ENCODE measurements at places on chromosomes 12 and 14.

- no peak for DNase-seq
These were observed 216.2 kb upstream of the PLEKHG7 start for GRCh38 chr12:92486443-92487137.

- no peak for DNase-seq
These were observed 11.9 kb downstream of the RHOF start for GRCh38 chr12:121781484-121781997.

- DNase-seq = no peak
These were observed 86.3 kb downstream of the VWF start for GRCh38 chr12:6038160-6038559.

- no peak for DNase-seq
These were observed 30.8 kb downstream of the IFNG-AS1 start for GRCh38 chr12:68020049-68020448.

GRCh38 chr12:117975006-117975405 is 6.2 kb upstream of the KSR2 start:
- no peak for DNase-seq

DNA sequence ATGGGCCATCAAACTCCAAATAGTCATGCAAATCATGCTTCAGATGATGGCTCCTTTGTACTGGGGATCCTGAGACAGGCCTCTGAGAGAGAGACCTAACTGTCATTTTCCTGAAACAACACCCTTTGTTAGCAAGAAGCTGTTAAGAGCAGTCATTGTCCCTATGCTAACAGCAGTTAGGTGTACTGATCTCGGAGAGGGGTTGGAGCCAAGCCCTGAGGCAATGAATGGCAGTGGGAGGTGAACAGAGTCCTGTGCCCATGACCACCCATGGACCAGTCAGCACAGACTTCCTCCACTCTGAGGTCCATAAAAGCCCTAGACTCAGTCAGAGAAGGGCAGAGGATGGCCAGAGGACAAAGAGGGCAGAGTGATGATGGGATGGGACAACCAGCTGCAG is 747.6 kb upstream of the LRFN5 start:
- DNase-seq = no peak

DNA sequence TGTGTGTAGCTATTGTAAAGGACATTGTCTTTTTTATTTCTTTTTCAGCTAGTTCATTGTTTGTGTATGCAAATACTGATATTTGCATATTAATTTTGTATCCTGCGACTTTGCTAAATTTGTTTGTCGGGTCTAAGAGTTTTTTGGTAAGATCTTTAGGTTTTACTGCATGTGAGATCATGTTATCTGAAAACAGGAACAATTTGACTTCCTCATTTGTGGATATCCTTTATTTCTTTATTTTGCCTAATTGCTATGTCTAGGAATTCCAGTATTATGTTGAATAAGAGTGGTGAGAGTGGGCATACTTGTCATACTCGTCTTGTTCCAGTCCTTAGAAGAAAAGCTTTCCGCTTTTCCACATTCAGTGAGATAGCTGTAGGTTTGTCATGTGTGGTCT is 28.8 kb downstream of the SIX4 start:
- DNase-seq = no peak

DNA sequence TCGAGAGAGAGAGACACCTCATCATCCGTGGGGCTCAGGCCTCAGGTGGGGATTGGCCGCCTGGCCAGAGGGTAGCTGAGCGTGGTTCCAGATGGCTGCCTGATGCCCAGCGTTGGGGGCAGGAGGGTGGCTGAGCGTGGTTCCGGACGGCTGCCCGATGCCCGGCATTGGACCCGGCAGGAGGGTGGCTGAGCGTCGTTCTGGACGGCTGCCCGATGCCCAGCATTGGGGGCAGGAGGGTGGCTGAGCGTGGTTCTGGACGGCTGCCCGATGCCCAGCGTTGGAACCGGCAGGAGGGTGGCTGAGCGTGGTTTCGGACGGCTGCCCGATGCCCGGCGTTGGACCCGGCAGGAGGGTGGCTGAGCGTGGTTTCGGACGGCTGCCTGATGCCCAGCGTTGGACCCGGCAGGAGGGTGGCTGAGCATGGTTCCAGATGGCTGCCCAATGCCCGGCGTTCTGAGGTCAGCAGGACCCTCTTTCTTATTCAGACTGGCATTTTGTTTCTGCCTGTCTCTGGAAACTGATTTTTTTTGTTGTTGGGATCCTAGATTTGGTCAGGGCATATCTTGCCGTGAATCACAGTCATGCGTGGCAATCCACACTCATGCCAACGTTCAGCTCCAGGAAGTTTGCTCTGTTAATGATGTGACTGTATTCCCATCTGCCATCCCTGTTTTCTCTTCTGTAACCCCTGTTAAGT is 40.7 kb downstream of the GALNT9 start:
- DNase-seq = no peak

- DNase-seq = no peak
These were observed 298.8 kb upstream of the TBX3 start for GRCh38 chr12:114982760-114983159.

- DNase-seq = no peak
These were observed 43.5 kb downstream of the TMX1 start for GRCh38 chr14:51283402-51284085.

DNA sequence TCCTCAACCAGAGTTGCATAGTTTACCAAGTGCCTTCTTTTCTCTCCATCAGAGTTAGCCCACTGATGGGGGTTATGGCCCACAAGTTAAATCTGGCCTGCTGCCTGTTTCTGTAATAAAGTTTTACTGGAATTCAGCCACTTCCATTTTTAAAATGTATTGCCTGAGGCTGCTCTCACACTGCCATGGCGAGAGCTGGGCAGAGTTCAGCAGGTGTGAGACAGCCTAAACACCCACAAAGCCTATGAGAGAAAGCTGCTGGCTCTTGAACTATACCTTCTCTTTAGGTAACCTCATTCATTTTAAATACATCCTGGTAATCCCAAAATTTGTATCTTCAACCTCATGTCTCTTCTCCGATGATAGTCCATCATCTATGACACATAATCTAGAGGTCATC is 86.1 kb downstream of the BCL2L14 start:
- no peak for DNase-seq

- DNase-seq = no peak
These were observed 614 bp upstream of the NACA start for GRCh38 chr12:56725723-56726102.

DNA sequence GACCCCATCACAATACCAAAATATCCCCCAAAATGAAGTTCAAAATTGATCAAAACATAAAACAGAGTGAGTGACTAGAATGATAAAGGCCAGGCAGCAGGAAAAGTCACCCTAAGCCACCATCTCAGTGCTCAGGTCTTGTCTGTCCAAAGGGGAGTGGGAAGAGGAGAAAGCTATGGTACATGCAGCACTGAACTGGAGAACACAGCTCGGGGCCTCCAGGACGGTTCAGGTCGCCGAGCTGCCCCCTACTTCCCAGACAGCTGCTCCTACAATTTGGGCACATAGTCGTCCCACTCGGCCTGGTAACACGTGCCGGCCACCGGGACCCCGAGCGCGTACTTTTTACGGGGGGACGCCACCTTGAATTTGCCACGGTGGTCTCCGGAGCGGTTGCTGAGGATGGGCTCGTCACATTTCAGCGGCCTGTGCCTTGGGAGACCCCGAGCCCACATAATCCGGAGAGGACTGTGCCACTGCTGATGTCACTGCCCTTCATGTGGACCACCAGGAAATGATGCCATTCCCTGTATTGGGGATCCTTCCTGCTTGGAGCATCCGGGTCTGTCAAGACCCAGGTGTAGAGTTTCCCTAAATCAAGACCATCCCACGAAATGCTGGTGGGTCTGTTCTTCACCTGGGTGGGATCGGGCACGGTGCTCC is 31.6 kb downstream of the AK7 start:
- DNase-seq = no peak

DNA sequence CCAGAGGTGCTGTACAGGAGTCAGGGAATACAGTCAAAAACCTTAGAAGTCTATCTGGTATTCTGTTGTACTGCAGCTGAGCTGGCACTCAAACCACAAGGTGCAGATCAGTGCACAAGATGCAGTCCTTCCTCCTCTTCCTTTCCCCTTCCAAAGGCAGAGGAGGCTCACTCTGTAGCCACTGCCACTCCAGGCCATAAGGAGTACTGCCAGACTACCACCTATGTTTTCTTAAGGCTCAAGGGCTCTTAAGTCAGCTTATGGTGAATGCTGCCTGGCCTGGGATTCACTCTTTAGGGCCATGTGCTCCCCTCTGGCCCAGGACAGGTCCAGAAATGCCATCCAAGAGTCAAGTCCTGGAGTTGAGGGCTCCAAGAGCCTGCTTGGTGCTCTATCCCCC is 200.3 kb downstream of the CRADD start:
- no peak for DNase-seq

DNA sequence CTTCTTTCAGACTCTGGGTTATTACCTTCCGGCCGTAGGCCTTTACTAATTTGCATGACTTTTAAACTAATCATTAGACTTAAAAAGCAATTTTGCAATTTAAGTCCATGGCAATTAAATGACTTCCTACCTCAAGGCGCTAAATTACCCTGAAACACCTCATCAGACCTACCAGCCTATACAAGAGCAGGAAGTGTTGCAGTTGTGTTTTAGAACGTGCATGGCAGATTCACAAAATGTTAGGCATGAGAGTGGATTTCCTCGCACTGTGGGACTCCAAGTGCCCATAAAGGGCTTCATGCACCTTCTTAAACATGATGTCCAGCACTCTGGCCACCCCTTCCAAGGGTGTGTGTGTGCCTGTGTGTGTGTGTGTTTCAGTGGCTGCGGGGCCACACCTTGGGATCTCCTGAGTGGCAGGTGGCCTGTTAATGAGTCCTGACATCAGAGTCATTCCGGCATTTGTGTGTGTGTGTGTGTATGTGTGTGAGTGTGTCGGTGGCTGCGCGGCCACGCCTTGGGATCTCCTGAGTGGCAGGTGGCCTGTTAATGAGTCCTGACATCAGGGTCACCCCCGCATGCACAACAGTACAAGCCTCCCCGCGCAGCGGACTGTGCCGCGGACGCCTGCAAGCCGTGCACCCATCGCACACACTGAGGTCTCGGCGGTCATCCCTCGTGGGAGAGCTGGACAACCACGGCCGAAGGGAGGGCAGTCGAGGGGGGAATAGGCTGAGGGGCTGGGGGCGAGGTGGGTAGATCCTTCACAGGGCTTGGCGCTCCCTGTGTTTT is 900 bp downstream of the C2CD5 start:
- peak; percentile 10 for DNase-seq

DNA sequence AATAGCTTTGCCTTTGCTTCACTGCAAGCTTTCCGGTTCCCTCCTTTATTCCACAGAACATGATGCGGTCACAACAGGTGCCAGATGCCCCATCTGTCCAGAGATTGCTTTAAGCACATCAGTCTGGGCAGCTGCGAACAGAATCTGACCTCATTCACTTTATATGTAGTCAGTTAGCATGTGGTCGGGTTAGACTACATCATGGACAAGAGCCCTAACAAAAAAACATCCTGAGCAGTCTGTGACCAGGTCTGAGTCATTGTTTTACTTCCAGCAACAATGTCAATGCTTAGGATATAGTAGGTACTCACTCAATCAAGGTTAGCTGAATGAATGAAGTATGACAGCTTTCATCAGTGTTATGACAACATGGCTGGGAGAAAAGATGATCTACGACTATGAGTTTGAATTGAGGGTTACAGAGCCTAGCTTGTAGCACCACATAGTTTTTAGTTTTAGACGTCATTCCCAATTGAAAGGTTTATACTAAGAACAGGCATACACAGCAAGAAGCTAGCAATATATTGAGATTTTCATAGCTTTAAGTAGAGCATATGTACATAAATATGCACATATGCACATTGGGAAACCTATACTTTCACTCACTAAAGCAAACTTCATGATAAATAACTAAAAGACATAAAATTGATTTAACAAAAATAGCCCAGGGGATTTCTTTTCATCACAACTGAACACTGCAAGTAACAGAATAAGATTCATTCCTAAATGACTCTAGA is 64.2 kb upstream of the TMCC3 start:
- no peak for DNase-seq
